ENCODE measurements at places on chromosomes 6 and 20. TPM values are rescaled to one million over a fixed set of nuclear protein-coding genes. Genes with fewer than 3 reads are reported as not detected.
A peak's percentile ranks its signal among the peaks of the same experiment; 100 is the strongest.

The RIMS1 gene
- 1.4 TPM for total RNA-seq

- DNase-seq, result peak; percentile 56
Measured at GRCh38 chr6:150299873-150300485, 68.8 kb upstream of the IYD start.

DNA sequence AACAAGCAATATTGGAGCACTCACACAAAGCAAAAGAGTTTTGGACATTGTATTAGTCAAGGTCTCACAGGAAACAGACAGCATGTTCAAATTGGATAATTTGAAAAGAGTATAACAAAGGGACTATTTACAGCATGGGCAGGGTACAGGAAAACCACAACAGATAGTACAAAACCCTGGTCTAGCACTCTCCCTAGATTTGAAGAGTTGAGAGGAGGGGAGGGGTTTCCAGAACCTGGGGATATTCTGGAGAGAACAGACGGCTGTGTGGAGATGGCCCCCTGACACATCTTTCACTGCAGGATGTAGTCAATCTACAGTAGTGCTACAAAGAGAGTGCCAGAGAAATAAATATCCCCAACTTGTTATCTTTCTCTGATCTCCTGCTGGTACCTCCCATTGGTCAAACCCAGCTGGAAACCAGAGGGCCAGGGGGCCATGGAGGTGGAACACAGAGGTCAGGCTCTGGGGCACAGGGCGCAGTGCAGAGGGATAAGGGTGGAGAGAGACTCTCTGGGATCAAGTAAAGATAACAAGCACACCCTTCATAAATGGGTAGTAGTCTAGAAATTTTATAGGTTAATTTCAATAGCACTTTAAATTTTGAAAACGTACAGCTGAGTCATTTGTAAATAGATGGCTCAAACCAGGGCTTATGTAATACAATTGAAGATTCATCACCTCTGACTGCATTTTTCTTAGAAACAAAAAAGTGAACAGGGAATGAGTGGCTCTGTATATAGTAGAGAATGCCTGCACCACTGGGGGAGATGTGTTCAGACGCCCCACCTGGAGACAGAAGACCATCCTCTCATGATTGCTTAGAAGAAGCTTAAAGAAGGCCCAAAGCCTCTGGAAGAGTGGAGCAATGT lies 25.7 kb downstream of the RCAN2 start:
- no peak for DNase-seq

DNA sequence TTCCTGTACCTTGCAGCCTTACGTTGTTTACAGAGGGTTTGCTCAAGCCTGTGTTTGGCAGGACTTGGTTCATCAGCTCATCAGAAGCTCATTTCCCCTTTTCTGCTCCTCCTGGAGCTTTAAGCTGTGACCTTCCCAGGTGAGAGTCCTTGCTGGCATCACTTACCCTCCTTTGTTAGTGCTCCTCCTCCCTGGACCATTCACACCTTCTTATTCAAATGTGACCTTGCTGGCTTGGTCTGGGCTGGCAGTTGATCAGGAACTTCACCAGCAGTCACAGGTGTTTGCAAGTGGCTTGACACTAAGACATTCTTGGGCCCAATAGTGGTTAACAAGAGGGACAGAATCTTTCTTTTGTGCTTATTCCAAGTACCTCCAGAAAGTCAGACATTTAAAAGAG lies 148.8 kb downstream of the C6orf58 start:
- no peak for DNase-seq

DNA sequence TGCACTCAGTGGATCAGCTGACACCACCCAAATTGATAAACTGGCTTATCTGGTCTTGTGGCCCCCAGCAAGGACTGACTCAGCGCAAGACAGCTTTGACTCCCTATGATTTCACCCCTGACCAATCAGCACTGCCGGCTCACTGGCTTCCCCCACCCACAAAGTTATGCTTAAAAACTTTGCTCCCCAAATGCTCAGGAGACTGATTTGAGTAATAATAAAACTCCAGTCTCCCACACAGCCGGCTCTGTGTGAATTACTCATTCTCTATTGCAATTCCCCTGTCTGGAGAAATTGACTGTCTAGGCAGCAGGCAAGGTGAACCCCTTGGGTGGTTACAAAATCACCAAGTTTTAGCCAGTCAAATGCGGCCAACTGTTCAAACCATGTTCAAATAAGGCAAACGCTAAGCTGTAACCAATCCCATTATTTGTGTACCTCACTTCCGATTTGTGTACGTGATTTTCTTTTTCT lies 32.5 kb downstream of the SLC22A2 start:
- no peak for DNase-seq
